Activated naive CD4-positive, alpha-beta T cell treated with Interleukin-2 at 50 U/mL for 16 hours (primary cell): ENCODE measurements at places on chromosomes 1 and 21.
A peak's percentile ranks its signal among the peaks of the same experiment; 100 is the strongest.

DNA sequence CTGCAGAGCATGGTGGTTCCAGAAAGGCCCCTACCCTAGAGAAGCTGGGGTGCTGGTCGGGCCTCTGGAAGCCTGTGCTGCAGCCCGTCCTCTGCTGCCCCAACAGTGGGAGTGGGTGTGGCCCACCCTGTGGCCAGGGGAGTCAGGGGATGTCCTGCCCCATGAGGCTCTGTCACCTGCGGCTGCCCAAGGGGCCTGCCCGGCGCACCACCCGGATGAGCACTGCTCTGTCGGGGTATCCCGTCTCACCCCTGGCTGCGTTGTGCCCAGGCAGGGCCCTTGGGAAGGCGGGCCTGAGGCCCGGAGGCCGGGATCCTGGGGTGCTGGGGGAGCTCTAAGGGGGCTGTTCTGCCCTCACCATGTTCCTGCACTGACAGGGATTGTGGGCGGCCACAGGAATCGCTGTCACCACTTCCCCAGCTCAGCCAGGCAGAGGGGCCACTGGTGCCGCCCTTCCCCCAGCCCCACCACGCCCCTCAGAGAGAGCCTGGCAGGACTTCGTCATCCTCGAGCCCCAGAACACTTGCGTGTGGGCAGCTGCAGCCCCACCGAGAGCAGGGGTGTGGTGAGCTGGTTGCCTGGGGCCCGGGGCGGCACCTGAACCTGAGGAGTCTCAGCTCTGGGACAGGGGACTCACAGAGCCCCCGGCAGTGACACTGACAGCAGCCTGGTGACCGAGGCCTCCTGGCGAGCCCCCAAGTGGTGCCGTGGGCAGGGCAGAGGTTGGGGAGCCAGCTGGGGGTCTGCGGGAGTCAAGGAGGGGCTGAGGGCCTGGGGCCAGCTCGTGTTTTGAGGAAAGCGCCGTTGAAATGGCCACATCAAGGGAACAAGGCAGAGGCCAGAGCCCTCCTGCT lies 20.2 kb downstream of the PANK4 start:
- DNase-seq, result no peak

- no peak for DNase-seq
These were observed 284.5 kb downstream of the ASTN1 start for GRCh38 chr1:176879784-176880620.

GRCh38 chr1:31934706-31935629 lies 3.2 kb downstream of the PTP4A2 start:
- no peak for DNase-seq

DNA sequence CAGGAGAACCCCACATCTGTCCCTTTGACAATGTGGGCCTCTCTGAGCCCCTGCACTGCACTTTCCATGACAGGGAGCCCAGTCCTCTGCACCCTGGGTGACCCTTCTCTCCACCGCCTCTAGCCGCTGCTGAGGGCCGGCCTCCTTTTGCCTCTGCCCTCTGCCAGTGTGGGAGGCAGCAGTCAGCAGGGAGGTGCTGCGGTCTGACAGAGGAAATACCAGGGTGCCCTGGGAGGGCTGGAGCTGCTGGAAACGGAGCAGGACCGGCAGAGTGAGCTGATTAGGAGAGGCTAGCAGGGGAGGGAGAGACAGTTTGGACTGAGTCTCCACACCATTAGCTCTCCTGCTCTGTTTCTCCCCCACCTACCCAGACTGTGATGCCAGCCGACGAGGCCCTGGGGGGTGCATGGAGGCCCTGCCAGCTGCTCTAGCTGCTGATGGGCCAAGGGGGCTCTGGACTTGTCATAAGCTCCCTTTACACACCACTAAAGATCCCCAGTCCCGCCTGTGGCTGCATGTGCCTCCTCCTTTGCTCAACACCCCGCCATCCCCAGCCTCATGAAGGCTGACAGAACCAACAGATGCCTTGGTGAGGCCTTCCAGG lies 171.1 kb upstream of the KLHDC7A start:
- DNase-seq, result no peak

GRCh38 chr1:42456754-42457089 lies 379 bp downstream of the PPCS start:
- peak; percentile 62 for DNase-seq

DNA sequence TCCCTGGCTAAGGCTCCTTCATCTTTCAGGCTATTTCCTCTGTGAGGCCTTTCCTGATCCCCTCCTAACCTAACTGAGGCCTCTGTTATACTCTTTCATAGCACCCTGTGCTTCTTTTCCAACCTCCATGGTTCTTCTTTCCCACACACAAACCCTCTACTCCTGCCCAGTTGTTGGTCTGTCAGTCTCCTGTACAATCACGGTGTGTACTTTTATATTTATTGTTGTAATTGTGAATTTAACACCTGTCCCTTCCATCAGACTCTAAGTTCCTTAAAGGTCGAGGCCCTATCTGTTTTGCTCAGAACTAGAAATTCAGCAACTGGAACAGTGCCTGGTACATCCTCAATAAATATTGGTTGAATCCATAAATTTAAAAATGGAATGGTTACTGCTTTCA lies 100.2 kb upstream of the KCNE2 start:
- no peak for DNase-seq
